ENCODE measurements at places on chromosomes 13 and 19. TPM values are rescaled to one million over a fixed set of nuclear protein-coding genes. Genes with fewer than 3 reads are reported as not detected.

The PNMA8A gene
- 2.3 TPM for total RNA-seq

The FPR3 gene
- not detected for total RNA-seq

The KIR2DL3 gene
- not detected for total RNA-seq

The PCP2 gene
- total RNA-seq: not detected
